Stimulated activated CD8-positive, alpha-beta memory T cell treated with anti-CD3 and anti-CD28 coated beads, Interleukin-15, amount 100 ng/mL, for 4 hours (primary cell): ENCODE measurements at places on chromosomes 3 and 15.

DNA sequence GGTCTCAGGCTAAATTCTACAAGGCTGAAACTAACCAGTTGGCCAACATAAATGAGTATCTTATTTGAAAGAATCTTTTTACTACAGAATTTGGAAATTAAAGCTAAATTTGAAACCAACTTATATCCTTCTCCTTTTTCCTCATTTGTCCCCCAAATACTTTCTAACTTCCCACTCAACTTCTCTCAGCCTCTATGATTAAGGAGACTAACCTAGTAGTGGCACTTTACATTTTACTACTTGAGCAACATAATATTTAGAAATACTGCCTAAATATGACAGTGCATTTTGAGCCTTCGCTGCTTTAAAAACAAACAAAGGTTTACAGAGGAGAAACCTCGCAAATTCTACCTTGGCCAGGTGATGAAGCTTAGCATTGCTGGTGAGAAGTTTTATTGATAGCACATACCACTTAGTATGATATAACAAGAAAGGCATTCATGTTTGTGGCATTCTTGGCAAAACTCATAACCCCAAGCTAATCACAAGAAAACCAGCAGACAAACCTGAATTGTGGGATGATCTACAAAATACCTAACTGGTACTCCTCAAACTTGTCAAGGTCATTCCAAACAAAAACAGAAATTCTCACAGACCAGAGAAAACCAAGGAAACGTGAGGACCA is 432.1 kb upstream of the CFAP20DC start:
- no peak for DNase-seq

DNA sequence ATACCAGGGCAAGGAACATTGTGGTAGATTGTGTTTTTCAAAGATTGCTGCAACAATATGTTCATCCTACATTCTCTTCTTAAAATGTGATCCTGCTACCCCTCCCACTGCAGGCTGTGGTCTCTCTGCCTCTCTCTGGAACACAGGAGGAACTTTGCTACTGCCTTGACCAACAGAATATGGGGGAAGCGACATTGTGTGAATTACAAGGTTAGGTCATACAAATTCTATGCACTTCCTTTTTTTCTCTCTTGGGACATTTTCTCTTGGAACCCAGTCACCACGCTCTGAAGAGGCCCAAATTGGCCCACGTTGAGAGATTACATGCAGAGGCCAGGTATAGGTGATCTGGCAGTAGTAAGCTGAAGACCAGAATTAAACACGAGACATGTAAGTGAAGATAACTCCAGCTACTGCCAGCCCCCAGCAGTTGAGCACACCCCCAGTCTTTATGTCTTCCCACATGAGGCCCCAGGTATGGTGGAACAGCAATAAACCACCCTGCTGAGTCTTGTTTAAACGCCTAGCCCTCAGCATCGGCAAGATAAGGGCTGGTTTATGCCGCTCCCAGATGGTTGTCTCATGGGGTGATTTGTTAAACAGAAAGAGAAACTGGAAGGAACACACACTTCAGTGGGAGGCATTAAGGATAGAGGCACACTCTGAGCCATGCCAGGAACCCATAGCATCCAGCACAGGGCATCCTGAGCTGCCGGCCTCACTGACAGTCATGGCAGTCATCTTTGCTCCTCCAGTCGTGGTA is 59.9 kb downstream of the FAM43A start:
- no peak for DNase-seq

GRCh38 chr15:40335938-40336743 is 4.6 kb downstream of the CCDC9B start:
- DNase-seq = no peak

- no peak for DNase-seq
Observed at GRCh38 chr15:62698646-62699045, 343.9 kb upstream of the TPM1 start.

GRCh38 chr3:46924921-46925584 is 47.5 kb downstream of the PTH1R start:
- no peak for DNase-seq

DNA sequence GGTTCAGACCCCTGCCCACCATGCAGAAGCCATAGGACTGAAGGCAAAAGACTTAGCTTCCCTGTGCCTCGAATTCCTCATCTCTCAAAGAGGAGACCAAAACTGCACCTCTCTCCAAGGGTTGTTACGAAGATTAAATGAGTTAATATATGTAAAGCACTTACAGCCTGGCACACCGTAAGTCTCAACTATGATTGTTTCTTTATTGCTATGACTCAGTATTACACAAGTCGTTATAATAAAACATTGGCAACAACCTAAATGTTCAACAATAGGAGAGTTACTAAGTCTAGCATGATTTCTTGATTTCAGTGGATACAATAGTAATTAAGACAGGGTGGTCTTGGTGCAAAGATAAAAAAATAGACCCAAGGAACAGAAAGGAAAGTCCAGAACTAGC is 19.6 kb upstream of the FGD5 start:
- no peak for DNase-seq

- no peak for DNase-seq
Observed at GRCh38 chr3:29890801-29891200, 609.9 kb downstream of the RBMS3 start.

- no peak for DNase-seq
Observed at GRCh38 chr3:71850654-71851053, 65.7 kb upstream of the PROK2 start.

GRCh38 chr3:53729618-53730017 is 116.6 kb downstream of the CHDH start:
- no peak for DNase-seq

GRCh38 chr3:192597506-192597905 is 129.8 kb downstream of the FGF12 start:
- no peak for DNase-seq

DNA sequence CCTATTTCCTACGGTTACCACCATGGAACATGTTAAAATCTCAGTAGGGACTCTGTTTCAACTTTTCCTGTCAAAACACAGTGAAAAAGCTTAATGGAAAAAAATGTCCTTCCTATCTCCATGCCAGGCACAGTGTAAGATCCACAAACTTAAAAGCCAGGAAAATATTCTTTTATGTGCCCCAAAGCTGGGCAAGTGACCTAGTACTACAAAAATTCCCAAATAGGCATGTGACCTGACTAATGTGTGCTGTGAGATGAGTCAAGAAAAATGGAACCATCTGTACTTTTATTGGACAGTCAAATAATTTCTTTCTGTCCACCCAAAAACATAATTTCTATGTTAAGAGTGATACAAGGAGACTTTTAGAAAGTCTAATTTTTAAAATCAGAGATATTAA is 406.0 kb downstream of the ZBTB20 start:
- DNase-seq = no peak

DNA sequence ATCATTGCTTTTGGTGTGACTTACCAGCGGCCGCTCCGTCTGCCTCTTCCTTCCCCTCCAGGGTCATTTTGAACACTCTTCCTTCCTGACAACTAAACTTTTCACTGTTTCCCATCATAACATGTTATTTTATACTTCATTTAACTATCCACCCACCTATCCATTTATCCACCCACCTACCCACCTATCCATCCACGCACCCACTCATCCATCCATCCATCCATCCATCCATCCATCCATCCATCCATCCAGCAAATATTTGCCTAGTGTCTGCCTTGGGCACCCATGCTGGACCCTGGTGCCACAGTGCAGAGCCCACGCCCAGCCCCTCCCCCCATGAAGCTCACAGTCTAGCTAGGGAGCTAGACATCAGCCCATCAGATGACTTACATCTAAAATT is 254.9 kb downstream of the TLE3 start:
- DNase-seq = no peak

GRCh38 chr15:49675041-49675440 is 54.2 kb downstream of the DTWD1 start:
- no peak for DNase-seq

DNA sequence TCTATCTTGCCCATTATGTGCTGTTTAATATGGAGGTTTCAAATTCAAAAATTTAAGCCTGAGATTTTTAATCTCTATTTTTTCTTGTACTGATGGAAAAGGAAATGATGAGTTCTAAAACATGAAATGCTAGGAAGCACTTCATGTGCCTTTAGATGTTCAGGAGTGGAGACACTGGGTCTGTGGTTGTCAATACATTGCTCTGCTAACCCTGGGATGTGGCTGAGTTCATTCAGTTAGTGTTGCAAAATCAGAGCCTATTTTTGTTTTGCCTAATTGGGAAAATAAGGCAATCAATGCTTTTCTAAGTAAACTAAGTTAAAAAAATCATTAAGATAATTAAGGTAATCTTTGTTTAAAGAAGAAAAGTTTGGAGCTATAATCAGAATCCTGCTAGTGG is 83.1 kb downstream of the DIPK2A start:
- no peak for DNase-seq

- DNase-seq = no peak
Observed at GRCh38 chr3:60202052-60202726, 1049.1 kb downstream of the FHIT start.

DNA sequence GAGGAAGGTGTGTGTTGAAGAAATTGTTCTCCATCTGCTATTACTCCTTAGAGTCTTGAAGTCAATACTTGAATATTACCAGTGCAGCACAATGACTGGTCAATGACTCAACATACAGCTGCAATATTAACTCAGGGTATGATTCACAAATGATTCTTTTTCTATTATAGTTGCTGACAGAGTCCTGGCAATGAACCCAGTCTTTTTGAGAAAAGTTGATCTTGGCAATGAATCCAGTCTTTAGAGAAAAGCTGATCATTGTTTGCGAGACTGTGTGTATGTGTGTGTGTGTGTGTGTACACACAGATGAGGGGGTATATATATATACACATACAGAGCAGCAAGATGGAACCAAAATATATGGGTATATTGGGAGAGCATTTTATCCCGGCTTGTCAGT is 315.1 kb downstream of the ZNF385D start:
- DNase-seq = no peak

- DNase-seq = no peak
Observed at GRCh38 chr3:146154995-146155394, 6.0 kb downstream of the PLOD2 start.

DNA sequence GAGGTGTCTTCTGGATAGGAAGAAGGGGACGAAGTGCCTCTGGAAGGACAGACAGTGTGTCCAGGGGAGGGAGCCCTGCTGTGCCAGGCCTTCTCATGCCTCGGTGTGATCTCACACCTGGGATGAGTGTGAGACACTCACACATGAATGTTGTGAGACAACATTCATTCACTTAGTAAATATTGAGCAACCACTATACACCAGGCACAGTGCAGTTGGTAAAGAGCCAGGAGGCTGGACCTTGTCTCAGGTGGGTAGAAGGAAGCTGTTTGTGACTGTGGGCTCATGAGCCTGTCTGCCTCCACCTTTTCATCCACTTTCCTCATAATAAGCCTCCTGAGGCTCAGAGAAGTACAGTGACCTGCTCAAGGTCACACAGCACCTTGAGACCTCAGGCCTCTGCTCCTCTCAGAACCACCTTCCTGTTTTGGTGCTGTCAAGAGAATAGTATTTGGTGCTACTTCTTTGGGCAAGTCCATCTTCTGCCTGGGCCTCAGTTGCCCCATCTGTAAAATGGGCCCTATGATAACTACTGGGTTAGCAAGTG is 20.9 kb downstream of the SLC6A6 start:
- DNase-seq = no peak

GRCh38 chr3:134029256-134029733 is 430 bp downstream of the SLCO2A1 start:
- DNase-seq = no peak
